ENCODE measurements at places on chromosomes 5 and 9.

DNA sequence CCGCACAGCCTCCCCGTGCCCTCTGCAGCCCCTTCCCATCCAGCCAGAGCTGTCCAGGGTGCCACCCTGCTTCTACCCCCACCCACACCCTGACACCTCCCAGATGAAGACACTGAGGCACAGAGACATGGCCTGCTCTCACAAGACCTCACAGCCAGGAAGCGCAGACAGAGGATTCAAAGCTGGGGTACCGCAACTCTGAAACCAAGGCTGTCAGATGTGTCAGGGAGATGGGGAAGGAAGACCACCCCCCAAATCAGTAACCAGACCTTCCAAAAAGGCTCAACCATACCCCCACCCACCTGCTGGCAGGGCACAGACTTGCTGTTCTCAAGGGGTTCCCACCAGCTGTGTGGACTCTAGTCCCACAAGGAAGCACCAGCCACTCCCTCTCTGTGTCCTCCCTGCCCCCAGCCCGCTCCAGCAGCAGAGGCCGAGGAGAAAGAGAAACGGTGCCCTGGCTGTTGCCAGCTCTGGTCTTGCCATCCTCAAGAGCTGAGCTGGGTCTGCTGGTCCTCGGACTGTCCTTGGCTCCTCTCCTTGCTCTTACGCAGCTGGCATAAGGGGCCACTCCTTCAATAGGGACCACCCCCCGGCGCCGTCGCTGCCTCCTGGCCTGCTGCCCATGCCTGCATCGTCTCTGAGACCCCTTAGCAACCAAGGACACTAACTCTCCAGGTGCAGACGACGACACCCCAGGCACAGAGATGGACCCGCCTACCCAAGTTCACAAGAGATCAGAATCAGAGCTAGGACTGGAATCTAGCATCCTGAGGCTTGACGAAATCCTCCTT is 699 bp downstream of the AKNA start:
- no peak for DNase-seq

GRCh38 chr5:4098226-4098625 is 502.6 kb downstream of the IRX1 start:
- no peak for DNase-seq

- no peak for DNase-seq
Measured at GRCh38 chr5:481347-481746, 38.4 kb downstream of the EXOC3 start.

GRCh38 chr5:96288166-96288844 is 144.7 kb downstream of the PCSK1 start:
- DNase-seq: no peak

- DNase-seq: no peak
Measured at GRCh38 chr5:57488215-57488955, 5.8 kb upstream of the ACTBL2 start.

GRCh38 chr9:121367306-121368137 is 2.5 kb downstream of the STOM start:
- DNase-seq: no peak

DNA sequence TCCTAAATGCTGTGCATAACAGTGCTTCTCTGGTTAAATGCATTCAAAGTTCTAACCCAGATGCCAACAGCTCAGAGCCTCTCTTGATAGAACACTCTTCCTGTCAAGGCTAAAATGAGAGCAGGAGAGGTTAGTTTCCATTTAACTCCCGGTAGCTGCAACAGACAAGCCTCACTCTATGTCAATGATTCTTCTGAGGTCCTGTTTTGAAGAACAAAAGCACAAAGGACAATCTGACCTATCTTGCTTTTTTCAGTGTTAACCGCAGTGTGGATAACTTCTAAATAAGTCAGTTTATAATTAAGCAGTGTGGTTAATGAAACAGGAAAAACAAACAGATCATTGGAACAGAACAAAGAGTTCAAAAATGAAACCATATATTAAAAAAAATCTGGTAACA is 80.7 kb downstream of the ANKRD55 start:
- no peak for DNase-seq

Measured in SHP77 (cell line).